Urinary bladder (tissue), 4 donors: ENCODE measurements at places on chromosomes 7 and 10. TPM values are rescaled to one million over a fixed set of nuclear protein-coding genes. Genes with fewer than 3 reads are reported as not detected.

The FANK1 gene
- total RNA-seq: 2.0 TPM

The PCBD1 gene
- 25.6 TPM for total RNA-seq

The RAPGEF5 gene
- 99.1 TPM for total RNA-seq

The CALN1 gene
- 0.42 TPM for total RNA-seq

The IL6 gene
- 0.32 TPM for total RNA-seq

The HMX3 gene
- total RNA-seq: not detected

The CREB5 gene
- total RNA-seq: 53.5 TPM

The LRIT1 gene
- not detected for total RNA-seq

The LBX1 gene
- not detected for total RNA-seq

The LGI1 gene
- 11.2 TPM for total RNA-seq

The GIMAP6 gene
- 29.5 TPM for total RNA-seq

The LRRC18 gene
- 0.32 TPM for total RNA-seq

The NPTX2 gene
- 7.2 TPM for total RNA-seq

The CPA1 gene
- 0.63 TPM for total RNA-seq

The LAMB1 gene
- total RNA-seq: 323 TPM

The PRF1 gene
- 0.90 TPM for total RNA-seq

The TSPAN15 gene
- total RNA-seq: 38.0 TPM

The IKZF1 gene
- total RNA-seq: 7.8 TPM

The SUN3 gene
- not detected for total RNA-seq

The CCL26 gene
- 1.5 TPM for total RNA-seq

The FFAR4 gene
- total RNA-seq: 0.16 TPM

The PCDH15 gene
- 1.9 TPM for total RNA-seq

The C7orf57 gene
- total RNA-seq: 0.21 TPM

The CLDN12 gene
- 39.8 TPM for total RNA-seq

The RBM48 gene
- total RNA-seq: 17.2 TPM

The MNX1 gene
- not detected for total RNA-seq

The GIMAP5 gene
- 25.6 TPM for total RNA-seq

The IQCE gene
- 9.3 TPM for total RNA-seq

The CDH23 gene
- 9.9 TPM for total RNA-seq

The FEZF1 gene
- total RNA-seq: not detected

The HOXA10 gene
- total RNA-seq: 23.2 TPM

The PPP1R3A gene
- total RNA-seq: 4.4 TPM

The NEUROG3 gene
- not detected for total RNA-seq

The OR2A42 gene
- total RNA-seq: 0.42 TPM

The GIMAP8 gene
- total RNA-seq: 15.2 TPM

The HOXA4 gene
- total RNA-seq: 1.0 TPM

The DNAJB9 gene
- total RNA-seq: 23.7 TPM

The NUTM2E gene
- total RNA-seq: not detected

The TMEM26 gene
- total RNA-seq: 11.7 TPM

The TMEM178B gene
- 2.0 TPM for total RNA-seq

The FAM131B gene
- 4.1 TPM for total RNA-seq

The ERV3-1 gene
- 33.2 TPM for total RNA-seq

The TRIM74 gene
- total RNA-seq: not detected

The ANKRD61 gene
- not detected for total RNA-seq

The SORBS1 gene
- 297 TPM for total RNA-seq

The ITPRID1 gene
- not detected for total RNA-seq

The H2BK1 gene
- total RNA-seq: not detected

The RHOBTB1 gene
- 45.8 TPM for total RNA-seq

The ST8SIA6 gene
- total RNA-seq: 3.7 TPM

The FAM25C gene
- total RNA-seq: not detected

The SUGCT gene
- total RNA-seq: 8.3 TPM

The MSMB gene
- total RNA-seq: not detected

The GDF10 gene
- 7.8 TPM for total RNA-seq

The TDRD1 gene
- total RNA-seq: 0.53 TPM

The ABLIM1 gene
- total RNA-seq: 71.3 TPM
